ENCODE measurements at places on chromosomes 12 and 14.

- DNase-seq, result no peak
Observed at GRCh38 chr14:65853407-65853955, 441.0 kb downstream of the FUT8 start.

GRCh38 chr14:93950948-93951634, 23.9 kb downstream of the FAM181A start:
- DNase-seq, result no peak

- DNase-seq, result no peak
Observed at GRCh38 chr12:44334347-44334746, 498.5 kb downstream of the TMEM117 start.

GRCh38 chr12:27810756-27811155, 30.7 kb upstream of the MANSC4 start:
- DNase-seq, result no peak

GRCh38 chr14:22448035-22448904, 140.8 kb downstream of the DAD1 start:
- DNase-seq, result no peak

DNA sequence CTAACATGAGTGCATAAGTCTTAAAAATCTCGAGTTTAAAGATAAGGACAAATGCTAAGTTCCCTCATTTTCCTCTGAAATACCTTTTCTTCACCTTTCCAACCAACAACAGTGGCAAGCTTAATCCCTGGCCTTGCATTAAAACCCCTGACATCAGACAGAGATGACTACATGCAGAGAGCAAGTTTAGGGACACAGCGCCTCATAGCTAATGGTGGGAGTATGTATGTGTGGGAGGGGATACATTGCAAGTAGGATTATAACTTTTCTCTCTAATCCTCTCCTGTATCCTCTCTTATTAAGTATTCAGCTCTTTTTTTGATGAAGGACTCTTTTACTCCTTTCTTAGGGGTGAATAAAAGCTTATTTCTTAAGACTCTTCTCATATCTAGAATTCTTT, 547.1 kb downstream of the CCER1 start:
- no peak for DNase-seq

DNA sequence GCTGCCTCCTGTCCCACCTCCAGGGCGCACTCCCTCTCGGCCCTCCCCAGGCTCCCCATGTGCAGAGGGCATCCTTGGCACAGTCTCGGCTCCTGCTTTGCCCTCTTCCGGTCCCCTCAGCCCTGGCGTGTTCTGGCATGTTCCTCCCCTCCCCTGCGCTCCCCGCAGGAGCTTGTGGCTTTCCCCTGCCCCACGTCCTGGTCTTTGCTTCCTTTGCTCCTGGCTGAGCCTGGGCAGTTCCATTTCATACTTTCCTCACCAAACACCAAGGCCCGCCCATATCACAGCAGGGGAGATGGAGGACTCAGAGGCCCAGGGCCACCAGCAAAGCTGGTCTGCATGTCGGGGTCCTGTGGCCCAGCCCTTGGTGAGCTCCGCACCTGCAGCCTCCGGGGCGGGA, 56.0 kb downstream of the FBRSL1 start:
- DNase-seq, result no peak

- no peak for DNase-seq
Observed at GRCh38 chr12:101690544-101691098, 6.8 kb upstream of the CHPT1 start.

DNA sequence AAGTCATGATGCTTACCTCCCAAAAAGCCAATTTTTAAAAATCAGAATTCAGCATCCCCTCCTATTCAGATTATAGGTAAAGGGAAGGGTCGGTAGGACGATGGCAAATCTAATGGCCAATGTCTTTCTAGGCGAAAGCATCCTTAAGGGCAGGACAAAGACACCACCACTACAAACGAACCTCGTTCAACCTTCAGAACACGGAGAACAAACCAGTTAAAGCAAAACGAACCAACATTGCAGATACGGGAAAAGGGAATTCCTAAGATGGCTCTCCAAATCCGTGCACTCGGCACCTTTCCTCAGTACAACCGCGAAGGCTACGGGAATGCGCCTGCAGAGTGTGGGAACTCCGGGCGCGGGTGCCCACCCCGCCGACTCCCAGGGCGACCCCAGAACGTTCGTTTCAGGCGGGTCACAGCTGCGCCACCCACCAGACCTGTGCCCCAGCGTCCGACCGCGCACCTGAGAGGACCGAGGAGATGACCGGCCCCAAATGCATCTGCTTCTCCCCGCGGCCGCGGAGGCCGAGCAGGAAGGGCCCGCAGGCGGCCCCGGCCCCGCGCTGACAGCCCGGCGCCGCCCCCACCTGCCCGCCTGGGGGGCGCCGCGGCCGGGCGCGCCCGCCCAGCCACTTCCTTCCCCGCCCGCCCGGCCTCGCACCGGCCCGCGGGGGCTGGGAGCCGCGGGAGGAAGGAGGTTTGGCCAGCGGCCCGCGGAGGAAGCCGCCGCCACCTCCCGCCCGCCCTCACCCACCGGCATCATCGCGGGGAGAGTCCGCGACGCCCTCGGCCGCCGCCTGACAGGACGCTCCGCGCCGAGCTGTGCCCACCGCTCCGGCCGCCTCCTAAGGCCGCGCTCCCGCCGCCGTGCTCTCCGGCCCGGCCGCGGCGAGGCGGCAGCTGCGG, 578 bp downstream of the PPP1R13B start:
- DNase-seq, result peak; percentile 34

GRCh38 chr14:102213984-102214658, 74.4 kb downstream of the WDR20 start:
- no peak for DNase-seq

DNA sequence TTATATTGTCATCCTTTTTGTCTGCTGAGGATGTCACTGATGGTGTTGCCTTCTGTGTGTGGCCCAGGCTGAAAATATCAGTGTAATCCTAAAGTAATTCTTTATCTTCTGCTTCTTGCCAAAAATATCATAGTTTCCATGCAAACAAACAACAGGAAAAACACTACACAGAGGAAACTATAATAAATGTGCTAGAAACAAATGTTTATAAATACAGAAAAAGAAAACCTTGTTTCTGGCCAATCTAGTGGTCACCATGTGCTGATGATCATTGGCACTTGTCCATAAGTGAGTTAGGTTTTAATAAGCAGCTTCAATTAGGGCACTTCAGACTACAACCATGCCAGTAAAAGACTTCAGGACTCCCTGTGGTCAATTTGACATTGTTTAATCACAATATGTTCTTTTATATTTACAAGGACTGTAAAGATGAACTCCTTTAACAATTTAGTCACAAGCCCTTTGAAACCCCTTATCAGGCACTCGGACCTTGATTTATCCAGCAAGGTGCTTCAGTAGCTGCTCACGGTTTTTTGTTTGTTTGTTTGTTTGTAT, 124.8 kb downstream of the TMTC3 start:
- DNase-seq, result no peak

DNA sequence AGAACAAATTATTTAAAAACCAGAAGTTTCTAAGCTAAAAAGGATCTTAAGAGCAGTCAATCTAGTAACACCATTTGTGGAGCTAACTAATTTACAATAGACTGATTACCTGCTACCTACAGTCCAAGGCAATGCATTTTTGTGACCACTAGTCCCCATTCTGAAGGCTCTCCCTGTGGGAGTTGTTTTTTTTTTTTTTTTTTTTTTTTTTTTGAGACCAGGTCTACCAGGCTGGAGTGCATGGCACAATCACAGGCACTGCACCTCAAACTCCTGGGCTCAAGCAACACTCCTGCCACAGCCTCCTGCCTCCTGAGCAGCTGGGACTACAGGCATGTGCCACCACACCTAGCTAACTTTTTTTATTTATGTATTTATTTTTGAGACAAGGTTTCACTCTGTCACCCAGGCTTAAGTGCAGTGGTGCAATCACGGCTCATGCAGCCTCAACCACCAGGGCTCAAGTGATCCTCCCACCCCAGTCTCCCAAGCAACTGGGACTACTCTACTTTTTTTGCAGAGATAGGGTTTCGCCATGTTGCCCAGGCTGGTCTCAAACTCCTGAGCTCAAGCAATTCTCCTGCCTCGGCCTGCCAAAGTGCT, 3.9 kb downstream of the GNPTAB start:
- DNase-seq, result no peak

DNA sequence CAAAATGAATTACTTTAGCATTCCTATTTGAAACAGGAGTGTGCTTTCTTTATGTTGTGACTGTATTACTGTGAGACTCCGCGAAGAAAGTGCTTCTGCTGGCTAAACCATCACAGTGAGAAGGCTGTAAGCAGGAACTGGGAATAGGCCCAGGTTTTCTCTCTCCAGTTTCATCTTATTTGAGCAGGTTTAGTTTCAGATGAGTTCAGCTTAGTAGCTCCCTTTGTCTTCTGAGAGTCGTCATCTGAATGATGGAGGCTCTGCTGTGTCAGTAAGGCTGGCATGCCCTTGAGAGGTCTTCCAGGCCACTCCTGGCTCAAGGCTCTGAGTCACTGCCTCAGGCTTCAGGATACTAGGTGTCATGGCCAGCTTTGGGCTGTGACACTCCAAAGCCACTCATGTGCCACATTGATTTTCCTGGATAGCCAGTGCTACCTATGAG, 205.6 kb upstream of the RGS6 start:
- DNase-seq, result no peak

GRCh38 chr12:18250313-18250916, 10.9 kb upstream of the PIK3C2G start:
- no peak for DNase-seq

GRCh38 chr14:38004610-38004879, 203.2 kb upstream of the SSTR1 start:
- no peak for DNase-seq

- no peak for DNase-seq
Observed at GRCh38 chr12:92929983-92930382, 888 bp upstream of the EEA1 start.

DNA sequence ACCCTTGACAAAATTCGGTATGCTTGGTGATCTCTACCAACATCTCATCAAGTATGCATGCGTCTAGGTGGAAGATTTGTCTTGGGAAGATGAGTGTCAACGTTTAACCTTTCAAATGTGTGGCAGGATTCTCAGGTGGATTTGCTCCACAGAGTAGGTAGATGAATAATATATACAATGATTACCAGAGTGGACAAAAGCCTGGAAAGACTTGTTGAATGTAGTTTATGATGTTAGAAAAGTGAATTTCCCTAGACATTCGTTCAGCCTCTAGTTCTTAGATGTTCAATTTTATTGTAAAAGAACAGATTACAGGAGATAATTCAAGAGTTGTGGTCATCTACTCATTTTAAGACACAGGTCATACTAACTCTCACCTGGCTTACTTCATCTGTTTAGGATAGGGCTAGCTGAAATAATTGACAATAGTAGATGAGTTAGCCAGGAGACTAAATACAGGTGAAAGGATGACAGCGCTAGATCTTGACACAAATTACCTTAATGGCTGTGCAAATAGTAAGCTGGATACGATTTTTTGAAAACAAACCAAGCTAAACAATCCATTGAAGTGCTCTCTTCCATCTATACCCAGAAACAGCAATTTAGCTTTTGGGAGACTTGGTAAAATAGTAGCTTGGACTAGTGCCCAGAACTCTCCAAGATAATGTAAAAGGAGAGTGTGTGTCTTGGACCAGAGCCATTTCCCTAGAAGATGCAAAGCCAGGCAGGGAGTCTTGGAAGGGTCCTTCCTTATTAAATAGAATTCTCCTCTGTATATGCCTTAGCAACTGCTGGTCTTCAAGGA, 168.0 kb downstream of the DACT1 start:
- no peak for DNase-seq

DNA sequence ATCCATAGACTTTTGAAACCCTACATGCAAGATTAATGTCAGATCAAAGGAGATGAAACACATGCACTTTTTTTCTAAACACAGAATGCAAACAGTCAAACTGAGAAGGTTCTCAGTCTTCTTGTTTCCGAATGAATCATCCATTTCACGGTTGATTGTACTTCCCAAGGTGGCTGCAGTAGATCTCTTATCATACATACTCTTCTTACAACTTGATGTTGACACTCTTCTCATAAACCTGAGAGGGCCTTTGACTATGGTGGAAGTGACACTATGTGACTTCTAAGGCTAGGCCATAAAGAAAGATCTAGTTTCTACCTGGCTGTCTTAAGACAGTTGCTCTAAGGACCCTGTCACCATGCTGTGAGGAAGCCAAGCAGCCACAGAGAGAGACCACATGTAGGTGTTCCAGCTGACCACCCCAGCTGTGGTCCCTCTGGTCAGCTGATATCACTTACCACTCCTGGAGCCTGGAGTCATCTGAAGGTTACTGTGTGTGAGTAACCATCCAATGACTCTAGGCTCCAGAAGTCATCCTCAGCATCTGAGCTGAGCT, 67.2 kb upstream of the HMGA2 start:
- no peak for DNase-seq

DNA sequence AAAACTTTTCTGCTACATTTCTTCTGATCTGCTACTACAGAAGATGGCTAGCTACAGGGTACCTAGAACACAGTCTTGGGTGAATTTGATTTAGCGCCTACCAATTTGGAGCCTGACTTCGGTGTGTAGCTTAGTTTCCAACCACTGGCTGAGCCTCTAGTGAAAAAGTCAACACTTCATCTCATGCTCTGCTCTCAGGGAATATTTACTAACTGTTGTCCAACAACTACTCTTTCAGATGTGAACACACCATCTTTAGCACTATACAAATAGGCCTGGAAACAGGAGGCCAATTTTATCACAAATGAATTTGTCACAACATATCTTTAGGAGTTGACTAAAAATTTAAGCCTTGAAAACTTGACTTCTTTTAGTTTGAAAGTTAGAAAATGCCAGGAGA, 167.9 kb downstream of the NELL2 start:
- no peak for DNase-seq

- no peak for DNase-seq
Observed at GRCh38 chr12:116636608-116637519, 77.7 kb downstream of the MAP1LC3B2 start.

DNA sequence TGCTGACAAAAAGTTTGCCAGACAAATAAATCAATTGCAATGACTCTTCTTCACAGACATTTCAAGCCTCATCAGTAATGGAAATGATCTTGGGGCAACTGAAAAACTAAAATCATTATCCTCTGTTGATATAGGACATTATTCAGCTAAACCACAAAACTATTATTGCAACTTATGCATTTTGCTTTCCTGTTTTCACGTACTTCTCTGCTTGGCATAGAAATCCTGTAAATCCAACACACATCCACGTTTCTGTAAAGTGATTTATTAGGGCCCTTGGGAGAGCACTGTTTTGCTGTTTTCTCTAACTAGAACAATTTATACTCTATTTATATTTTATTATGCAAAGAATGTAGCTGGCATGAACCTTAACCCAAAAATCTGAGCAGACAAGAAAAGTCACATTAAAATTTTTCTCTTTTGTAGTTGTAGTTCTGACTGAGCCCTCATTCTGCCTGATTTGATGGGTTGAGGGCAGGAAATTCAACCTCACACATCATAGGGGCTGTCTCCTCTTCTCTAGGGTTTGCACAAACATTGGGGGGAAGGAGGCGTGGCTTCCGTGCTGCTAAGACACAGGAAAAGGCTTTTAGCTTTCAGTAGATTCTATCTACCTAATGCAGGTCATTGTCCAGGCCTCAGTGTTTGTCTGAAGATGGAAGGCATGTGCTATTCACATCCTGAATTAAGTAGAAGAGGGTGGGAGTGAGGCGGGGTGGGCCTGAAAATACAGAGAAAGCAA, 11.5 kb upstream of the NUP107 start:
- DNase-seq, result no peak

GRCh38 chr14:68880581-68881105, 87.8 kb upstream of the ZFP36L1 start:
- DNase-seq, result no peak

- no peak for DNase-seq
Observed at GRCh38 chr14:53710615-53711014, 246.0 kb downstream of the BMP4 start.

- no peak for DNase-seq
Observed at GRCh38 chr12:92551853-92552397, 150.9 kb upstream of the PLEKHG7 start.

Measured in glutamatergic neuron (in vitro differentiated cells).